ENCODE measurements at places on chromosomes 11 and 22.

- no peak for DNase-seq
Measured at GRCh38 chr11:12694183-12694531, 19.9 kb downstream of the TEAD1 start.

DNA sequence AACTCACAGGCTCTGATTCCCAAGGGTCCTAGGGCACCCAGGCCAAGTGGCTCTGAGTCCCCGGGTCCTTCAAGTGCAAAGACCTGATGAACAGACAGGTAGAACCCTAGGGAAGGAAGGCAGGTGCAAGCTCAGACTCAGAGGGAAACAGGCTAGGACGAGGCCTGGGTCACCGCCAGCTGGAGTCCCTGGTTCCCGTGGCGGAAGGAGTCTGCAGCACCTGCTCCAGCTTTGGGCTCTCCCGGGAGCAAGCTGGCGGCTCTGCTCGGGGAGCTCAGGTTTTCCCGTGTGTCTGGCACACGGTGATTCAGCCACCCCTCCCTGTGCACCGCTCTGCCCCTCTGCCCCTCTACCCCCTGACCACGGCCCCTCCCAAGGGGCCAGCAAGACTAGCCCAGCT, 59.8 kb downstream of the WNT7B start:
- no peak for DNase-seq

- no peak for DNase-seq
Measured at GRCh38 chr22:42797011-42797410, 60.1 kb downstream of the ARFGAP3 start.

- no peak for DNase-seq
Measured at GRCh38 chr22:40681451-40681850, 2.2 kb downstream of the MCHR1 start.

- peak; percentile 27 for DNase-seq
Measured at GRCh38 chr11:96337541-96338431, 5.2 kb downstream of the MAML2 start.

GRCh38 chr11:706439-706956, 467 bp downstream of the EPS8L2 start:
- DNase-seq = no peak

DNA sequence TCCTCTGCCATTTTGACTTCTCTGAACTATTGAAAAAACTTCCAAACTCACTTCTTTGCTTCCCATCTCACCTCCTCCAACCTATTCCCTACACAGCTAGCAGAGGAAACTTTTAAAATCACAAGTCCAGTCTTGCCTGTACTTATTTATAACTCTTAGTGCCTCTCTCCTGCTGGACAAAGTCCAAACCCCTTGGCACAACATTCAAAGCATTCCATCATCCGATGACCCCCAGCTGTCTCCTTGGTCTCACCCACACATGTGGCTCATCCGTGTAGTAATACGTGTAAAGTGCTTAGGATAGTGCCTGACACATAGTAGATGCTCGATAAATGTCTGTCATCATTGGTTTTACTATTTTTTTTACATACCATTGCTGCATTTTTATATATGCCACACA, 101.4 kb downstream of the PARVA start:
- no peak for DNase-seq

- DNase-seq = no peak
Measured at GRCh38 chr11:501001-501682, 5.9 kb downstream of the RNH1 start.

DNA sequence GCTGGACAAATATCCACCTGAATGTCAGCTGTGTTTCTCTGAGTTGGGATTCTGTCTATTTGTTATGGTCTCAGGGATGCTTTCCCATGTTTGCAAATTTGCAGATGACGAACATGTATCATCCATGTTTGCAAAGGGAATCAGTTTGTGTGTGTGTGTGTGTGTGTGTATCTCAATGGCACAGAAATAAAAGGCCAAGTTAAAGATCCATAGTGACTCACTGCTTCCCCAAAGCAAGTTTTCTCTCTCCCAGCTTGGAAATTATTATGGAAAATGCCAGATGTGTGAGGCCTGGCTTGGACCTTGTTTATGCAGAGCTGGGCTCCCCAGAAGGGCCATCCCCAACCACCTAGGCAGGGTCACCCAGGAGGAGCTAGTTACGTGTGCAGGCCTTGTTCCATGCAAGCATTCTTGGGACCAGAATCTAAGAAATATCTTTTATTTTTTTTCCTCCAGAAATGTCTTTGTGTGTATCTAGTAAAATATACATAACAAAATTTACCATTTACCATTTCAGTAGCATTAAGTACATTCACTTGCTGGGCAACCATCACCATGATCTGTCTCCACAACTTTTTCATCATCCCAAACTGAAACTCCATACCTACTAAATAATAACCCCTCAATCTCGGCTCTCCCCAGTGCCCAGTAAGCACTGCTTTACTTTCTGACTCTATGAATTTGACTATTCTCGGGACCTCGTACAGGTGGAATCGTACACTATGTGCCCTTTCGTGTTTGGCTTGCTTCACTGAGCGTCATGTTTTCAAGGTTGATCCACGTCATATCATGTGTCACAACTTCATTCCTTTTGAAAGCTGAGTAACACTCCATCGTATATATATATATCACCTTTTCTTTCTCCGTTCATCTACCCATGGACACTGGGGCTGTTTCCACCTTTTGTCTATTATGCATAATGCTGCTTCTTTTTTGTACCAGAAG, 56.6 kb upstream of the WNT7B start:
- DNase-seq = no peak

GRCh38 chr22:39459681-39460080, 2.9 kb downstream of the MGAT3 start:
- DNase-seq = no peak

DNA sequence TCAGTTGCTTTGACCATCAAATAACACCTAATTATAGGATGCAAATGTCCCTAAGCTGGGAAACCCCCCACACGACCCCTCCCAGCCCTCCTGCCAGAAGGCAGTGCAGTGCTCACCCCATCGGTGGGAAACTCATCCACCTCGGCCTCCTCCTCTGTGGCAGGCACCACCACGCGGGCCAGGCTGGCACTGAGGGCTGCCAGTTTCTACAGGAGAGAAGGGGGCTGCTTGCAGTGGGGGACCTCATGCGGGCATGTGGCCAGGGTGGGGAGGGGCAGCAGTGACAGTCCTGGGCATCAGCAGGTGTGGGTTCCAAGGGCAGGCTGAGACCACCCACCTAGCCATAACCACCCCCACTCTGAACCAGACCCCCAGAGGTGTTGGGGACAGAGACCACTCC, 6.4 kb upstream of the GAL3ST1 start:
- DNase-seq = no peak

- DNase-seq = peak; percentile 14
Measured at GRCh38 chr11:2204361-2205213, 33.0 kb upstream of the TH start.

DNA sequence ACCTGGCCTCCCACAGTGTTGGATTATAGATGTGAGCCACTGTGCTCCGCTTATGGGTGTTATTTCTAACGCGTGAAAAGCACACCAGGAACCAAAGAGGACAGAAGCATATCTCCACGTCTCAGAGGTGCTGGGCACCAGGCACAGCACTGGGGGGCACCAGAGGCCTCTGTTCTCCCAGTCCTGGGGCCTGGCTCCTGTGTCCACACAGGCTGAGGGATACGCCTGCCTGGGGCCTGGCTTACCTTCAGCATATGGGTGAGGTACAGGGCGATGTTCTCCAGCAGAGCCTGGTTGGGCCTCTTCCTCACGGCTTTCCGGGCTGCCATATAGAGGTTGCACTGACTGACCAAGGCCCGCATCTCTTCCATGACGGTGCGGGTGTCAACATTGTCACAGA, 24.7 kb upstream of the NAP1L4 start:
- DNase-seq = no peak

GRCh38 chr22:48379371-48379770, 1448.3 kb downstream of the BRD1 start:
- DNase-seq = no peak

DNA sequence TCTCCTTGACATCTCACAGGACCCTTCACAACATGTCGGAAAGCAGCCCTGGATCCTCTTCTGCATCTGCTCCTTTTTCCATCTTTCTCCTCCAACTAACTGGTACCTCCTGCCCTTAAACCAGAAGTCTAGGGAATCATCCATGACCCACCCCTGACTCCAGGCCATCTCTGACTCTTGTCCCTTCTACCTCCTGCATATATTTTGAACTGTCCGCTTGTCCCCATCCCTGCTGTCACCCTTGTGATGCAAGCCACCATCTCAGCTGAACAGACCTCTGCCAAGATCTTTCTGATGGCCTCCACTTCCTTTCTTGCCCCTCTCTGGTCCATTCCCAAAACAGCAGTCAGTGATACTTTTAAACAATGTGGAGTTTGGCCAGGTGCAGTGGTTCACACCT, 7.0 kb downstream of the RIBC2 start:
- no peak for DNase-seq

- peak; percentile 57 for DNase-seq
Measured at GRCh38 chr22:35150183-35151107, 84.5 kb downstream of the ISX start.

GRCh38 chr11:4190098-4190497, 95.5 kb downstream of the RRM1 start:
- DNase-seq = no peak

GRCh38 chr11:116870054-116870453, 32.6 kb upstream of the APOA1 start:
- no peak for DNase-seq

DNA sequence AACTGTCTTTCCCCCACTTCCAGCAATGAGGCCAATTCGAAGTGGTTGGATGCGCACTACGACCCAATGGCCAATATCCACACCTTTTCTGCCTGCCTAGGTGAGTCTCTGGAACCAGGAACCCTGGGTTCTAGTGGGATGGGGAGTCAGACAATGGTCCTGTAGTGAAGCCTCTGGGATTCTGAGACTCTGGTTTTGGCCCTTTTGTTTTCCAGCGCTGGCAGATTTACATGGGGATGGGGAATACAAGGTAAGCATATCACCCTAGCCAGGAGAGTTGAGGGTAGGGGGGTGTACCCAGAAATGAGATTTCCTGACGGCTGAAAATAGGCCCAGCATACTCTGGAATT, 530 bp downstream of the BBS1 start:
- DNase-seq = no peak

DNA sequence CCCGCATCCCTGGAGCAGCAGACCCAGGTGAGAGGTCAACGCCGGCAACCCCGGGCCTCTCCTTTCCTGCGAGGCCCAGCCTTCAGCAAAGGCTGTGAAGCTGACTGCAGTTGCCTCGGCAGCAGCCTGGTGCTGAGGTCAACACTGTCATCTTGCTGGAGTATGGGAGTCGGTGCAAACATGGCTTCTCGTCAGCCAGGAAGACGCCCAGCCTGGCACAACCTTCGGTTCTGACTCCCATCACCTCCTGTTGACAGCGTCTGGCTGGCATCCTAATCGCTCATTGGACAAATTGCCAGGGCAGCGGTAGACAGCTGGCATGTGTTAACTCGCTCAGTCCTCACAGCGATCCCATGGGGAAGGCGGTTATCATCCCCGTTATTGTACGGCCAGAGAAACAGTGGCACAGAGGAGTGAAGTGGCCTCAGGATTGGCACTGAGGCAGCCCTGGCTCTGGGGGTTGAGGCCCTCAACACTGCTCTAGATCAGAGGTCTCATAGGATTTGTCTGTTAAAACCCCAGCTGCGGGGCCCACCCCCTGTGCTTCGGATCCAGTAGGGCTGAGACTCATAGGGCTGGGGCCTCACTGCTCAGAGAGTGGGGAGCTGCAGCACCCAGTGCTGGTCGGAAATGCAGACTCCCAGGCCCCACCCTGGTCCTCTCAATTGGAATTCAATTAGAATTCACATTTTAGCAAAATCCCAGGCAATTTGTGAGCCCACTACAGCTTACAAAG, 39.3 kb upstream of the TP53I11 start:
- DNase-seq = no peak

GRCh38 chr11:1000357-1001278, 35.9 kb downstream of the MUC6 start:
- no peak for DNase-seq

DNA sequence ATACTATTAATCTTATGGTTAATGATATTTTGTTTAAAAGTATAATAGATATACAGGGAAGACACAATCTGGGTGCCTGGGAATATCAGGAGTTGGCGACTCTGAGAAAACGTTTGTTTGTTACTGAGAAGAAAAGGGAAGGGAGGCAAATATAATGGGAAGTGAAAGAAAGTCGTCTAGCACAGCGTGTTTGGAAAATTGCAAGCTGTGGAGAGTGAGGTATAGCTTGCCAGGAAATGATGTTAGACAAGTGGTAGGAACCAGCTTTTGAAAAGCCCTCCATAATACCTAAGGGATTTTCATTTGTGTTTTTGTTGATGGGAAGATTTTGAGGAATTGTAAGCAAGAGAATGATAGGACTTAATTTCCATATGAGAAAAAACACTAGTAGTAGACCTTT, 322.2 kb downstream of the LUZP2 start:
- DNase-seq = no peak

DNA sequence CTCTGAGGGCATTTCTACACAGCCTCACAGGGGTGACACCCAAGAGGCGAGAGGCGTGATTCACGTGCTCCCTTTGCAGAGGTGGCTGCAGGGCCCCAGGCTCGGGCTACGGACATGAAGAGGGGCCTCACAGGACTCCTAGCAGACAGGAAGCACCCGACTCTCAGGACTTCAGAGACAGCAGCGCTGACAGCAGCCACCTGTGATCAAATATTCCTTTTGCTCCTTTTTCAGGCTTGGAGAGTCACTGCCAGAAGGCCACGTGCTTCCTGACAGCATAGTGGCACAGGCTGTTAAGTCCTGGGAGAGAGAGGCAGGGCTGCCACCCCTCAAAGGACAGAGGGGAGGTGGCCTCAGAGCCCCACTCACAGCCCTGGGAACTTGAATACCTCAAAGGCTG, 348.9 kb downstream of the CADM1 start:
- no peak for DNase-seq

DNA sequence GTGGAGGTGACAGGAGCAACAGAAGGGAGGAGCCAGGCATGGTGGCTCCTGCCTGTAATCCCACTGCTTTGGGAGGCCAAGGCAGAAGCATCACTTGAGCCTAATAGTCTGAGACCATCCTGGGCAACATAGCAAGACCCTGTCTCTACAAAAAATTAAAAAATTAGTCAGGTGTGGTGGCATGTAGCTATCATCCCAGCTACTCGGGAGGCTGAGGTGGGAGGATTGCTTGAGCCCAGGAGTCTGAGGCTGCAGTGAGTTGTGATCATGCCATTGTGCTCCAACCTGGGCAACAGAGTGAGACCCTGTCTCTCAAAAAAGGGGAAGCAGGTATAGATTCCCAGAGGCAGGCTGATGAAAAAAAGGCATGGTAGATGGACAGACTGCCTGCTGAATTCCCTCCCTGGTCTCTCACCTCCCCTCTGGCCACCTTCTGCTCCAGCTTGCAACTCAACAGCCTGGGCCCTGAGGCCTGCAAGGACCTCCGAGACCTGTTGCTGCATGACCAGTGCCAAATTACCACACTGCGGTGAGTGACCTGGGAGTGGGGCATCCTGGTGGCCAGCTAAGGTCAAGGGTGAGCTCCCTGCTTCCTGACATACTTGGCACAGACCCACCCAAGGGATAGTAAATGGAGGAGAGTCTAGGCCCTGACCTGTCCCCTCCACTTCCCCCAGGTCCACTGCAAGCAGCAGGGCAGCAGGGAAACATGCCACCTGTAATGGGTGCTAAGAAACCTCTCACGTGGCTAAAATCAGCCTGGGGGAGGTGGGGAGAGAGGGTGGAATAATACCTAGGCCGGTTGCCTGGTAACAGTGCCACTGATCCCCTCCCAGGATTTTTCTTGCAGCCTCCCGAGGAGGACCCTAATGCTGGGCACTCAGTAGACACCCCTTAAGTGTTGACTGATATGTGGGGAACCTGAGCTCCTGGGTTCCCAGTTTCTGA, 4.3 kb upstream of the NHERF4 start:
- no peak for DNase-seq
